ENCODE measurements at places on chromosomes 6 and 20. TPM values are rescaled to one million over a fixed set of nuclear protein-coding genes. Genes with fewer than 3 reads are reported as not detected.
A peak's percentile ranks its signal among the peaks of the same experiment; 100 is the strongest.

- H3K27ac ChIP-seq = peak overlapping the region; percentile 57
- no peaks in the 10 kb centered on the region for H3K36me3 ChIP-seq
- H3K4me3 ChIP-seq = no peak overlapping the region
- H3K27me3 ChIP-seq = no peaks in the 10 kb centered on the region
- DNase-seq = peak; percentile 25
- peaks cover 11% of the 10 kb centered on the region for H3K4me1 ChIP-seq
Observed at GRCh38 chr20:31485450-31486339, 10.6 kb downstream of the REM1 start.

- peak overlapping the region; percentile 63 for H3K4me3 ChIP-seq
- H3K27ac ChIP-seq = peak overlapping the region; percentile 85
- no peaks in the 10 kb centered on the region for H3K27me3 ChIP-seq
- no peaks in the 10 kb centered on the region for H3K36me3 ChIP-seq
Observed at GRCh38 chr6:26026833-26027490, 60.3 kb upstream of the HFE start.

- no peaks in the 10 kb centered on the region for H3K27me3 ChIP-seq
- peak overlapping the region; percentile 58 for H3K27ac ChIP-seq
- peak; percentile 66 for DNase-seq
- H3K36me3 ChIP-seq = no peaks in the 10 kb centered on the region
- H3K4me3 ChIP-seq = no peak overlapping the region
Observed at GRCh38 chr6:28489366-28490204, 26.0 kb downstream of the GPX6 start.

GRCh38 chr6:107128577-107128976 is 13.3 kb upstream of the BEND3 start:
- H3K36me3 ChIP-seq = no peaks in the 10 kb centered on the region
- no peaks in the 10 kb centered on the region for H3K27me3 ChIP-seq
- no peaks in the 10 kb centered on the region for H3K4me1 ChIP-seq
- no peak for DNase-seq

DNA sequence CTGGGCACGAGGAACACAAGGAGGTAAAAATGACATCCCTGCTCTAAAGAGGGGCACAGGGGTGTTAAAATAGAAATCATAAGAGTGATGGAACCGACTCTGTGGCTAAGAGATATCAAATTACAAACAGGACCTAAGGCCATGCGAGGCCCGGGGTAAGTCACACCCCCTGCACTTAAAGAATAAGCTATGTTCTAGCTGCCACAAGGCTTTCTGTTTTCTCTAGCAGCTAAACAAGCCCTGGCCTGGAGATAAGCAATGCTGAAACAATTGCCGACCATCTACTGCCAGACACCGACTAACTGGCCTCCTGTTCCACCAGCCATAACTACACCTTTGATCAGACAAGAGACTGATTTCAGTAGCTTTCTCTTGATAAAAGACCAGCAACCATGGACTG is 32.4 kb downstream of the MDGA1 start:
- no peaks in the 10 kb centered on the region for H3K27me3 ChIP-seq
- H3K36me3 ChIP-seq = no peaks in the 10 kb centered on the region
- no peak for DNase-seq
- H3K27ac ChIP-seq = no peak overlapping the region
- H3K4me3 ChIP-seq = no peak overlapping the region

GRCh38 chr6:154960854-154961530 is 34.1 kb upstream of the TIAM2 start:
- H3K27ac ChIP-seq = no peak overlapping the region
- H3K36me3 ChIP-seq = no peaks in the 10 kb centered on the region

DNA sequence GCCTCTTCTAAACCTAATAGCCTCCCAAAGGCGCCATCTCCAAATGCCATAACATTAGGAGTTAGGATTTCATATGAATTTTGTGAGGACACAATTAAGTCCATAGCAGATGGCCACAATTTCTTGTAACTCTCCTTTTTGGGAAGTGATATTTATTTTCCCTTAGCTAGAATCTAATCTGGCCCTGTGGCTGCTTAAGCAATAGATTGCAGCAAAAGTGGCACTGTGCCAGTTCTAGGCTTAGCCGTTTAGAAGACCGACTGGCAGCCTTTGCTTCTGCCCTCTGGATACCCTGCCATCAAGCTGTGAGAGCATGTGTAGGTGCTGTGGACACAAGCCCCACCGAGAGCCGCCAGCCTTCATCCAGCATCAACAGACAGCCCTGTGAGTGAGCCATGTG is 15.9 kb upstream of the ADGB start:
- H3K4me1 ChIP-seq = no peaks in the 10 kb centered on the region
- DNase-seq = peak; percentile 6
- no peaks in the 10 kb centered on the region for H3K36me3 ChIP-seq
- no peak overlapping the region for H3K4me3 ChIP-seq

Gene HIVEP1
- total RNA-seq = 31.5 TPM

Gene ZC2HC1B
- total RNA-seq = not detected

Gene PLN
- total RNA-seq = 5.7 TPM

Gene SEL1L2
- not detected for total RNA-seq

Measured in thyroid gland (tissue), 4 donors.